Activated CD4-positive, alpha-beta memory T cell treated with anti-CD3 and anti-CD28 coated beads, Interleukin-2, amount 10 ng/mL, durations not matched to agents 7 days and 5 days (primary cell): ENCODE measurements at places on chromosomes 7 and 10. TPM values are rescaled to one million over a fixed set of nuclear protein-coding genes. Genes with fewer than 3 reads are reported as not detected.
A peak's percentile ranks its signal among the peaks of the same experiment; 100 is the strongest.

DNA sequence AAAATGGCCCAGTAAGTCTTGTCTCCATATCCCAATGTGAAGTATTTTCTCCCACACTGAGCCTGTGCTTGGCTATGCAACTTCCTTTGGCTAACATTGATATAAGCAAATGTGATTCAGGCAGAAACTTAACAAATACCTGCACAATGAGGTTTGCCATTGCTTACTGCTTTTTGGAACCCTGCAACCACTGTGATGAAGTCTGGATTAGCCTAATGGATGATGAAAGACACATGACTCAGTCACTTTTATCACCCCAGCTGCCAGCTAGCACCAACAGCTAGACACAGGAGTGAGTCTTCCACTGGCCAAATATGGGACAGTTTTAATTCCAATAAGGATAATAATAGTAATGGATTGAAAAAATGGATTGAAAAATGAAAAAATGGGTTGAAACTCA, 854.5 kb downstream of the GRM8 start:
- no peaks in the 10 kb centered on the region for H3K27me3 ChIP-seq
- DNase-seq: no peak
- H3K4me1 ChIP-seq: no peaks in the 10 kb centered on the region
- H3K36me3 ChIP-seq: no peaks in the 10 kb centered on the region
- H3K27ac ChIP-seq: no peak overlapping the region

DNA sequence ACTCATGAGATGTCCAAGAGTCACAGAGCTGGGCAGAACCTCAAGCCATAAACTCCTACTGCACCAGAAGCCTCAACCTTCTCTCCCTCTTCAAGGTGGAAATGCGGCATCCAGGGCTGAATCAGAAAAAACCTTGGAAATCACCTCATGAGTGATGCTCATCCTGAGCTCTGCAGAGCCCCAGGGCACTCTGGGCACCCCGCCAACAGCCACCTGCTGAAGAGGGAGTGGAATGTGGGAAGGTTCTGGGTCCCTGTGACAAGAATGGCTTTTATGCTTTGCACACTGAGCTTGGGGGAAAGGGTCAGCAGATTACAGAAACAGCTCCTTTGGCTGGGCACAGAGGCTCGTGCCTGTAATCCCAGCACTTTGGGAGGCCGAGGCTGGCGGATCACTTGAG, 18.8 kb downstream of the NUDT1 start:
- H3K27me3 ChIP-seq: no peaks in the 10 kb centered on the region
- H3K36me3 ChIP-seq: peaks cover 5% of the 10 kb centered on the region
- no peak for DNase-seq
- no peak overlapping the region for H3K4me3 ChIP-seq
- H3K27ac ChIP-seq: no peak overlapping the region

DNA sequence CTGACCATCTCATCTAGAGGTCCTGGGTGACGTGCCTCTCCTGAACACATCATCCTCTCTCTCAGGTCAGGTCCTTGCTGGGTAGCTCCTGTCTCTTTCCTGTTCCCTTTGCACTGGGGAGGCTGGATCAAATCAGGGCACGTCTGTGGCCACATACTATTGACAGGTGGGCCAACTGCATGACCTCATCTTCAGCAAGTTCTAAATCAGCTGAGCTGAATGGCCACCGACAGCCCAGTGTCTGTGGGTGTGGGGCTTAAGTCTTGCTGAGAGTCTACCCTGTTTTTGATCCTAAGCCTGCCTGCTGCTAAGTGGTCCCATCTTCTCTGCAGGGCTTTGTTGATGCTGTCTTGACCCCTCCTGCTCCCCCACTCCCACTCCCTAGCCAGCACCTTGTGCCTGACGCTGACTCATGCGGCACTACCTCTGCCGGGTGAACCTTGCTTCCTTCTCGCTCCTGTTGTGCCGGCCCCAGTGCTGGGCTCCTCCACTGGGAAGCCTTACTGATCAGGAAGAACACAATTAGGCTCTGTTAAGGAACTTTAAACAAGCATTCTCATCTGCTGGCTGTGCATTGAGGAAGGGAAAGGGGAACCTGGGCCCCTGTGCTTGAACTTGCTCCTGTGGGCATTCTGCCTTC, 440.4 kb downstream of the PLXNA4 start:
- no peak for DNase-seq
- H3K27me3 ChIP-seq: no peaks in the 10 kb centered on the region
- H3K36me3 ChIP-seq: no peaks in the 10 kb centered on the region
- H3K4me1 ChIP-seq: no peaks in the 10 kb centered on the region
- no peak overlapping the region for H3K27ac ChIP-seq
- no peak overlapping the region for H3K4me3 ChIP-seq

DNA sequence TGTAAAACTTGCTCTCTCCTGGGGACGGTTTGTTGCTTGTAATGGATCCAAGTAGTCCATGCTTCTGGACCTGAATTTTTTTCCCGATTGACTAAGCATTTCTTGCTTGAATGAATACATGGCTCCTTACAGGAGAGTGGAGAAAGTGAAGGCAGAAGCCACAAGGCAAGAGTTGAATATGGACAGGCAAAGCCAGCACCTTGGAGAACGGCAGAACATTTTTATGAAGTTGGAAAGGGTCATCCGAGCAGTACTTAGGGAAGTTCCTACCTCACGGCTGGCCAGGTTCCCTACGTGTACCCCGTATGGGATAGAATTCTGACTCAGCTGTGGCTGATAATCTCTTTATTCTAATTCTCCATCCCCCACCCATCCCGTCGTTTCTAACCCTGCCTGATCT, 50.6 kb upstream of the MGAM2 start:
- H3K36me3 ChIP-seq: no peaks in the 10 kb centered on the region
- no peak for DNase-seq
- peaks cover 2% of the 10 kb centered on the region for H3K27me3 ChIP-seq
- H3K4me3 ChIP-seq: no peak overlapping the region
- no peaks in the 10 kb centered on the region for H3K4me1 ChIP-seq

- no peak for DNase-seq
- no peaks in the 10 kb centered on the region for H3K36me3 ChIP-seq
- H3K27ac ChIP-seq: no peak overlapping the region
- H3K4me1 ChIP-seq: no peaks in the 10 kb centered on the region
- H3K27me3 ChIP-seq: no peaks in the 10 kb centered on the region
These were observed 190.8 kb downstream of the SORCS1 start for GRCh38 chr10:106973716-106974115.

Gene CRYGN
- 0.35 TPM for total RNA-seq

Gene RBM20
- 0.03 TPM for total RNA-seq

Gene ACHE
- not detected for total RNA-seq

DNA sequence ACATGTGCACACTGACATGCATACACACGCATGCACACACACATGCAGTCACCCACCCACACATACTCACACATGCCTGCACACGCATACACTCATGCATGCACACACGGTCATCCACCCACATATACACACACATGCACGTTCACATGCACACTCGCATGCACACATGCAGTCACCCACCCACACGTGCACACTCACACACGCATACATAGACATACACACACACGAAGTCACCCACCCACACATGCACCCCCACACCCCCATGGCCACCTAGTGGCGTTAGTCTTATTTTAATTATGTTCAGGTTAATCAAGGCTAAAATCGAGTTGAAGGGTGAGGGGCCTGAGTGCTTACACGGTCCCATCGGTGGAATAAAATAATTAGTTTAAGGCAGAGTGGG, 96.8 kb downstream of the DNAJB6 start:
- H3K36me3 ChIP-seq: no peaks in the 10 kb centered on the region
- no peak overlapping the region for H3K4me3 ChIP-seq
- peaks cover 20% of the 10 kb centered on the region for H3K4me1 ChIP-seq
- no peak for DNase-seq

GRCh38 chr7:23712368-23713284, 2.6 kb downstream of the STK31 start:
- no peak for DNase-seq
- H3K36me3 ChIP-seq: no peaks in the 10 kb centered on the region

Gene ZSCAN25
- 27.7 TPM for total RNA-seq

GRCh38 chr7:138882249-138882648, 84.3 kb upstream of the ATP6V0A4 start:
- H3K36me3 ChIP-seq: no peaks in the 10 kb centered on the region
- H3K4me1 ChIP-seq: peaks cover 28% of the 10 kb centered on the region
- H3K27me3 ChIP-seq: no peaks in the 10 kb centered on the region
- no peak for DNase-seq
- H3K4me3 ChIP-seq: no peak overlapping the region

Gene HTR5A
- total RNA-seq: not detected

Gene TFPI2
- not detected for total RNA-seq

DNA sequence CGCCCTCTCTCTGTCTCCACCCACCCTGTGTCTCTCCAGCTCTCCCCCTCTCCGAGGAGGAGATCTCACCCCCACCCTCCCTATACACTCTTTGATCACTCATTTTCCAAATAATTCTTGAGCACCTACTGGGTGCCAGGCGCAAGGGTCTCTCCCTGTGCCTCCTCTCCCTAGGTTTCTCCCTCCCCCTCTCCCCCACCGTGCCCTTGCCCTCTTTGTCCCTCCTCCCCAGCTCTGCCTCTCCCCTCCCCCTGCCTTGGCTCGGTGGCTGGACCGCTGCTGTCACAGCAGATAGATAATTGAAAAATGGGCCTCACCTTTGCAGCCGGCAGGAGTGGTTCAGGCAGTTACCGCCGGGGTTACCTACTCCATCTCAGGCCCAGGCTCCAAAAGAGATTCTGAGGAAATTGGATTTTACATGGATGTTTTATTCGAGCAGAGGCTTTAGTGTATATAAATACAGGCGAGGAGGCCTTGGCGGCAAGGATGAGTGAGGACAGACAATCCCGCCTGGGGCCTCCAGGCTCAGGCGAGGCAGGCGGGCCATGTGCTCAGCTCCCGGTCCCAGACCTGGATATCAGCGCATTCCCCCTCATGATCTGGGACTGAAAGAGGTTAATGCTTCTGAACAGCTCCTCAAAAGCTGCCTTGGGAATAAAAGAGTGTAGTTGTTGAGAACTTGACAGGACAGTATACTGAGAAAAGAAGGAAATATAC, 60.8 kb upstream of the BTRC start:
- DNase-seq: no peak
- H3K27me3 ChIP-seq: peaks cover 72% of the 10 kb centered on the region
- no peaks in the 10 kb centered on the region for H3K36me3 ChIP-seq
- no peak overlapping the region for H3K27ac ChIP-seq
- H3K4me3 ChIP-seq: no peak overlapping the region

- H3K4me3 ChIP-seq: no peak overlapping the region
- no peaks in the 10 kb centered on the region for H3K36me3 ChIP-seq
- H3K27me3 ChIP-seq: peaks cover 18% of the 10 kb centered on the region
These were observed 81.8 kb downstream of the ADRA2A start for GRCh38 chr10:111158595-111158994.

DNA sequence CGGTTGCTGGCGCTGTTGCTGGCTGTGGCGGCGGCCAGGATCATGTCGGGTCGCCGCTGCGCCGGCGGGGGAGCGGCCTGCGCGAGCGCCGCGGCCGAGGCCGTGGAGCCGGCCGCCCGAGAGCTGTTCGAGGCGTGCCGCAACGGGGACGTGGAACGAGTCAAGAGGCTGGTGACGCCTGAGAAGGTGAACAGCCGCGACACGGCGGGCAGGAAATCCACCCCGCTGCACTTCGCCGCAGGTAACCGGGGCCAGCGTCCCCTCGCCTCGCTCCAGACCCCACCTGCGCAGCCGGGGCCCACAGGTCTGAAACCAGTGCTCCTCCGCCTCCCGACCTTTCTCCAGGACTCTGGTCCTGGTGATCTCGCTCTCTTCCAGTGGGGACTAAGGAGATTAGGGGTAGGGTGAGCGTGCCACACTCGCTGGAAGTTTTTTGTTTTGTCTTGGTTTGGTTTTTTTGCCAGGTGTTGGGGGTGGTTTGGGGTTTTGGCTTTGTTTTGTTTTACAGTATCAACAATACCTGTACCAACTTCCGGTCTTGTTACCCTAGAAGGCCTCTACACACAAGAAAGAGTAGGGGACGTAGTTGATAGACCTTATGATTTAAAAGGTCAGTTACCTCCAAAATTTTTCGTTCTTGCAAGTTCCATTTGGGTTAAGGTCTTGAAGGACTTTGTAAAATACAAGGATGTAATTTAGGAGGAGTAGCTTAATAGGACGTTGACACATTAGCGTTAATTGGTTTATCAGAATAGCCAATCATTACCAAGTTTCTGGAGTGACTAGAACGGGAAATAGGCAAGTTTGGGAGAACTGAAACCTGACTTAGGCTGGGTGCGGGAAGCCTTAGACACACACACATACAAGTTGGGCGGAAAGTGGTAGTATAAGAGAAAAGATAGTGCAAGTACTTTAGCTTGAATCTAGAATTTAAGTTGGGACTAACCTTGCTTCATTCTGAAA, 704 bp downstream of the TNKS2 start:
- peak overlapping the region; percentile 95 for H3K27ac ChIP-seq
- peak overlapping the region; percentile 95 for H3K4me3 ChIP-seq
- peaks cover 43% of the 10 kb centered on the region for H3K36me3 ChIP-seq
- peaks cover 50% of the 10 kb centered on the region for H3K4me1 ChIP-seq

Gene CYP3A7
- not detected for total RNA-seq

Gene TCAF2
- 50.8 TPM for total RNA-seq

DNA sequence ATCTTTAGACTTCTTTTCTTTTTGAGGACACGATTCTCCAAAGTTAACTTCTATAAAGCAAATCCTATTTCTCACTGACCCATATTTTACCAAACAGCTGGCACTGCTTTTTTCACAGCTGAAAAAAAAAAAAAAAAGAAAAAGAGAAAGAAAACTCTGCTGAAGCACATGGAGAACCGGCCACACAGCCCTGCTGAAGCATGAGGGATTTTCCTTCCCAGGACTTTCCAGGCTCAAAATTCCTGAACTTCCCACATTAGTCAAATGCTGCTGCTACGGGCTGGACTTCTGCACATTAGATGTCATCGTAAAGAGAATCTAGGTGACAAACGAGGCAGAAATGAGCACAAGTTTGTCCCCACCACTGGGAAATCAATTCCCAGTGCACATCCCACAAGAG, 25.2 kb downstream of the HIPK2 start:
- H3K4me3 ChIP-seq: no peak overlapping the region
- no peaks in the 10 kb centered on the region for H3K27me3 ChIP-seq
- no peak overlapping the region for H3K27ac ChIP-seq
- DNase-seq: no peak
- peaks cover 5% of the 10 kb centered on the region for H3K4me1 ChIP-seq

Gene RAB19
- total RNA-seq: 4.3 TPM

- DNase-seq: no peak
- H3K36me3 ChIP-seq: no peaks in the 10 kb centered on the region
- no peaks in the 10 kb centered on the region for H3K4me1 ChIP-seq
- no peak overlapping the region for H3K4me3 ChIP-seq
- H3K27me3 ChIP-seq: no peaks in the 10 kb centered on the region
These were observed 91.8 kb upstream of the DOCK1 start for GRCh38 chr10:126813432-126813831.

GRCh38 chr7:113873554-113874151, 45.2 kb downstream of the PPP1R3A start:
- H3K27me3 ChIP-seq: no peaks in the 10 kb centered on the region
- no peak overlapping the region for H3K27ac ChIP-seq
- H3K36me3 ChIP-seq: no peaks in the 10 kb centered on the region
- no peak overlapping the region for H3K4me3 ChIP-seq
- H3K4me1 ChIP-seq: no peaks in the 10 kb centered on the region

- H3K4me1 ChIP-seq: no peaks in the 10 kb centered on the region
- H3K36me3 ChIP-seq: no peaks in the 10 kb centered on the region
- no peaks in the 10 kb centered on the region for H3K27me3 ChIP-seq
- H3K4me3 ChIP-seq: no peak overlapping the region
These were observed 98.7 kb upstream of the TMEM196 start for GRCh38 chr7:19872094-19872493.
